ENCODE measurements at places on chromosomes 7 and 10.

DNA sequence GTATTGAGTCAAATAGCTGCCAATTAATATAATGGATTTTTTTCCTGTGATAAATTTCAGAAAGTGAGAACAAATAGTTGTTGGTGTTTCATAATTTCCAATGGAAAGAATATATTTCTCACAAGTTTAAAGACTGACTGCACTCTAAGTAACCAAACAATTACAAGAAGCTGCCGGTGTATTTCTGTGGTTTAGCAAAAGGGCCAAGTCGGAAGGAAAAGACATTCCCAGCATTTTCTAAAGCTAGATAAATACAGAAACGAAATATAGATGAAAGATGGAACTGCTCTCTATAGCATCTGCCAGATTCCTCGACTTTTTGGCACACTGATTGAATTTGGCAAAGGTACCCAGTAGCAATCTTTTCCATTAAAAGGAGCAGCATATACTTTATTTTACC is 92.7 kb upstream of the MKX start:
- DNase-seq, result no peak

- peak; percentile 78 for DNase-seq
These were observed 53.6 kb upstream of the DYNC1I1 start for GRCh38 chr7:95718577-95719410.

- DNase-seq, result peak; percentile 32
These were observed at the start of gene C1QL3 for GRCh38 chr10:16521311-16522016. C1QL3 (minus strand) TSS chr10:16521879; CDS start chr10:16521065, 814 bp downstream.

- no peak for DNase-seq
These were observed 355.9 kb downstream of the KCNMA1 start for GRCh38 chr10:77281719-77282118.

GRCh38 chr7:111363099-111363498 is 199.2 kb downstream of the IMMP2L start:
- no peak for DNase-seq

DNA sequence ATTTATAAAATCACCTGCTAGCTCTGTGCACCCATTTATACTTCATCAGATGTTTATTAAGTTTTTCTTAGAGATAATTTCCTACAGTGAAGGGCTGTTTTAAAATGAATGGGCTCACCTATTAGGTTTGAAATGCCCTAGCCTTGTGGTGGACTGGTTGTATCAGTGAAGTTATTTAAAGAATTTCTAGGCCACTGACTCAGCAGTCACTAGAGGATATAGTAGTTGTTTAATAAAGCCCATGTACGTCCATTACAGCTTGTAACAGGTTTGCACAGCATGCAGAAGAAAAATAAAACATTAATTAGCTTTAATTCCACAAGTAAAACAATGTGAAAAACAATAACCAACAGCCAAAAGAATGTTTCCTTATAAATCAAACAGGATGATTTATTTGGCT is 128.0 kb downstream of the RSU1 start:
- DNase-seq, result no peak

GRCh38 chr10:112535531-112535951 is 88.5 kb downstream of the VTI1A start:
- peak; percentile 63 for DNase-seq

DNA sequence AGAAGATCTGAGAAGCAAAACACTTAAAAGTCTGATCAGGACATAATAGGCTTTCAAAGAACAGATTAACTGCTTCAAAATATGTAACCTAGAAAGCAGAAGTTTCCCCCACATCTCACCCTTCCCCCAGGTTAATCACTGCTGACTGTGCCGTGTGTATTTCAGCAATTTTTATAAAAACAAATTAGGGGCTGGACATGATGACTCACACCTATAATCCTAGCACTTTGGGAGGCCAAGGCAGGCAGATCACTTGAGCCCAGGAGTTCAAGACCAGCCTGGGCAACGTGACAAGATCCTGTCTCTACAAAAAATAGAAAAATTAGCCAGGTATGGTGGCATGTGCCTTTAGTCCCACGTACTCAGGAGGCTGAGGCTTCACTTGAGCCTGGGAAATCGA is 67.6 kb upstream of the GATA3 start:
- DNase-seq, result no peak

DNA sequence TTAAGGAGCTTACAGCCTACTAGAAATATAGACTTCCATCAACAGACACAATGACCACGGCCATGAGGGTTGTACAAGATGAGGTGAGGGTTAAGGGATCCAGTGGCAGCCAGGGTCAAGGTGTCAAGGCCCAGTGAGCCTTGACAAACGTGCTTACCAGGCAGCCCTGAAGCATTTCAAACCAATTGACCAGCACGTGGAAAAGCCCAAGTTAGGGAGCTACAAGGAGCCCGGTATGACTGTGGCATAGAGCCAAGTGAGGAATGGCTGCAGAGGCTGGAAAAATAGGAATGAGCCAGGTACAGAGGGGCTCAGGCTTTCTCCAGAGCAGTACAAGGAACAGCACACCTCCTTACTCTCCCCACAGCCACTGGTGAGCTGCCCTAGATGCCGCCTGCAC is 12.7 kb downstream of the AFAP1L2 start:
- DNase-seq, result no peak

DNA sequence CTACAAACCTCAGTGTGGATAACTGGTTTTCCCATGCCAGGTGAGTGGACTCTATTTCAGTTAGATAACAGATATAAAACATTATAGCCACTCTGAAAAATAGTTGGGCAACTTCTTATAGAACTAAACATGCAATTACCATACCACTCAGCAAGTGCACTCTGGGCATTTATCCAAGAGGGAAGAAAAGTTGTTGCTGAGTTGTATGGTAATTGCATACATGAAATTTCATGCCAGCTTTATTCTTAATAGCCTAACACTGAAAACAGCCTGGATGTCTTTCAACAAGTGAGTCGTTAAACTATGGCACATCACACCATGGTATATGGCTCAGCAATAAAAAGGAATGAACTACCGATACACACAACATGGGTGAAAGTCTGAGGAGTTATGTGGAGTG is 10.6 kb upstream of the UPP1 start:
- no peak for DNase-seq

DNA sequence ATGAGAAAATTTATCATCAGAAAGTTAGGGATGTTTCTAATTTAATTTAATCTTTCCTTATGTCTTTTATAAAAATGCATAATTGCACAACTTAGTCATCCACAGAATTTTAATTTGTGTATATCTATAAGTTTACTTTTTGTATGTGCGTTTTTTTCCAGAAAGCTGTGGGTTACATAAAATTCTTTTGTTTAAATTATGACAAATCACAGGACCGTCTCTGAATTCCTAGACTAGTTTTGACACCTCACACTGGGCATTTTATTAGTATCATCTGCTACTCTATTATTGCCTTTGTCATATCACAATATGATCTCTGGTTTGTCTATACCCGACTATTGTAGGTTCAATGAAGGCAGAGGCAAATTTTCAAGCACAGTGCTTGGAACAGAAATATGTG is 482.4 kb upstream of the SEMA3D start:
- DNase-seq, result no peak

DNA sequence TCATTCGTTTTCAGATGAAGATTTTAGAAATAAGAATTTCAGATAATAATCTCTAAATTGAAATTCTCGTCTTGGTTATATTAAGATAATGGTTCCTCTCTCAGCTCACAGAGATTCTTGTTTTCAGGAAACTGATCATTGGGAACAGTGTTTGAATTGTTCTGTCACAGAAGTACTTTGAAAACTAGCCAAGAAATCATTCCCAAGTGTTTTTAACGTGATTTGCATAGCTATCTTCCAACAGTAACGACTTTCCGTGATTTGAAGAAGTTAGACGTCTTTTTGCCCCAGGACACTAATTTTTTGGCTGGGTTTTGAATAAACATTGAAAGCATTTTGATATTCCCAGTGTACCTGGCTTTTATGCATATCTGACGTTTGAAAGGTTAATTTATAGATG is 116.0 kb downstream of the CDCA7L start:
- DNase-seq, result no peak

DNA sequence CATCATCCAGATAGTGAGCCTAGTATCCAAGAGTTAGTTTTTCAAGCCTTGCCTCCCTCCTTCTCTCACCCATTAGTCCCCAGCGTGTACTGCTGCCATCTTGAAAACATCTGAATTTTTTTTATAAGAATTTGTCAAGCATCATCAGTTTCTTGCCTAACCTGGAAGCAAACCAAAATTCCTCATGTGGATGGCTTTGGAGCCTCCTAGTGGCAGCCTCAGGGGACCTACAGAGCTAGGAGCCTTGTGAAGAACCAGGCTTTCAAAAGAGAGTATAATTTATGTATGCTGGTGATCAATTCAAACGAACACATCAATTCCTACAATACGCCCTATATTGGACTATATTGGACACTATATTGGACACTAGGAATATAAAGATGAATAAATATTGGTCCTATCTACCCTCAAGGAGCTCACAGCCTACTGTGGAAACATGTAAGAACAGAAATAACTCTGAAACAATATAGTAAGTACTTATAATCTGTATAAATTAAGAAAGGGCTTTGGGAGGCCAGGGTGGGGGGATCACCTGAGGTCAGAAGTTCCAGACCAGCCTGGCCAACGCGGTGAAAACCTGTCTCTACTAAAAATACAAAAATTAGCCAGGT is 63.4 kb downstream of the HPSE2 start:
- peak; percentile 75 for DNase-seq

- DNase-seq, result no peak
These were observed 155.5 kb downstream of the UBE2H start for GRCh38 chr7:129797214-129797789.

- no peak for DNase-seq
These were observed 112.2 kb downstream of the MYO3A start for GRCh38 chr10:26046073-26046700.

GRCh38 chr10:70350501-70350900 is 31.9 kb downstream of the LRRC20 start:
- DNase-seq, result no peak

DNA sequence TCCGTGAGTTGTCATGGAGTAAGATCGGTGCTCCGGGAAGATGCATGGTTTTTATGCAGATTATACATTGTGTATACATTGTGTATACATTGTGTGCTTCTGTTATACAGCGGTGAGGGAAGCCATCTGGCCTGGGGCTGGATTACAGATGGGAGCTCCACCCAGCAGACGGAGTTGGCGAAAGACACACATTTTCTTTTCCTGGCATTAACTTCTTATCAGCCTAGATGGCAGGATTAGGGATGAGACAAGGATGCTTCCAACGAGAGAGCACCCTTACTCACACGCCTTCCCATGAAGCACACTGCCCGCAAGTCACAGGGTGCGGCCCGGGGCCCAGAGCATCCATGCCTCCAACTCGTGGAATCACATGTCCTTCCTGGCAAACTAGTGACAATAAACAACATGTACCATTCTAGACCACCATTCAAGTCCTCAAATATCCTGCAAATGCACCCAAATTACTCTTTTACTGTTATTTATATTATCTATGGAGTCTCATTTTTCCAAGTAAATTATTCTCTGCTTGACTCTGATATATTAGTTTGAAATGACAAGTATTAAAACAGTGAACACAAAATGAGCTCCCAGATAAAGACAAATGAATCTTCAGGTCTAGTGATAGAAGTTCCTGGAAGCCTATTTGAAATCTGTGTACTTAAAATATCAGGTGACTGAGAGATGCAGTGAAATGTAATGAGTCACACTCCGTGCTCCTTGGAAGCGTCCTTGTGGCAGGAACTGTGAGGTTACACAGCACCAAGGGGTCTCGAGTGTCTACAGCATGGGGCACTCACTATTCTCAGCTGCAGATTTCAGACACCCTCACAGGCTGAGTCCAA is 29.8 kb upstream of the PPP2R2D start:
- DNase-seq, result peak; percentile 11

GRCh38 chr10:5723692-5724091 is 39.1 kb downstream of the TASOR2 start:
- DNase-seq, result no peak

DNA sequence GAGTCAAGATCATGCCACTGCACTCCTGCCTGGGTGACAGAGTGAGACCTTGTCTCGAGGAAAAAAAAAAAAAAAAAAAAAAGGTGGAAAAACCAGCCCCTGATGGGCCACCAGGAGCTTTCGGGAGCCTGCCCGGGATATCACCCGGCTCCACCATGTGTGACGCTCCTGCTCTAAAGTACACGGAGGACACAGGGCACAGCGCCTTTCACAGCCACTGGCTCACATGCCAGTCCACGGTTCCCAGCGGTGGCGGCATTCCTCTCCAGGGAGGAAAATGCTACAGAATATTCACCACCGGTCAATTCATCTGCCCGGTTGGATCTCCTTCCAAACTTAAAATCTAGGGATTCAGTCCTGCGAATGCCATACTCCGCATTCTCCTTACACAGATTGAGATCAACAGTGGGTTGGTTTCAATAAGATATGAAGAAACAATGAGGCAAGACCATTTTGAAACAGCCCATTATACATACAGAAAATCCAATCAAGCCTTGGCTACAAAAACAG is 81.2 kb downstream of the CTBP2 start:
- no peak for DNase-seq

DNA sequence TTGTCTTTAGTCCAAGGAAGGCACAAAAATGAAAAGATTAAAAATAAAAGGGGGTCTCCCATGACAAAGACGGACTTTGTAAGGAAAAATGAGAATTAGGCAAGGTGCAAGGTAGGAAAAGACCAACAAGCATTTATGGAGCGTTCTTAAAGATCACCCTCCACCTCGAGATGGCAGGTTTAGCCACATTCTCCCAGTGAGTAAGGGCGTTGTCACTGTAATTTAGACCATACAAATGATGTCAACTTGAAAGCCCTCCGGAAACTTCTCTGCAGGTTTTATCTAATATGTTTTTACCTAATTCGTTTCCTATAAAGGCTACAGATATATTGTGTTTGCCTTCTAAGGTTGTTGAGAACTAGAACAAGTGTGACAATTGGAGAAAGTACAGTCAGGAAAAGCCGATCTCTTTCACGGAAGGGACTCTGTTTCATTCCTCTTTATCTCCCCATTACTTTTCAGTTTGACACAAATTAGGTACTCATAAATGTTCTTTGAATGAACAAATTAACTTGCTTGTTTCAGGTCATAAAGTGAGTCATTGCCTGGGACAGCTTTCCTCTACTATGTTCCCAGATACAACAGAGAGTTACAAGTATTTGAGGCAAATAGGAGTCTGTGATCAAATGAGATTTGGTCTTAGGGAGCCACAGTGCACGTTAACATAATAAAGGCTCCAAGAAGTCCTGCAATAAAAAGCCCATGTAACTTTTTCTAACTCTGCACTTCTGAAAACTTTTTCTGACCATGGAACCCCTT is 102.6 kb upstream of the HABP2 start:
- no peak for DNase-seq

DNA sequence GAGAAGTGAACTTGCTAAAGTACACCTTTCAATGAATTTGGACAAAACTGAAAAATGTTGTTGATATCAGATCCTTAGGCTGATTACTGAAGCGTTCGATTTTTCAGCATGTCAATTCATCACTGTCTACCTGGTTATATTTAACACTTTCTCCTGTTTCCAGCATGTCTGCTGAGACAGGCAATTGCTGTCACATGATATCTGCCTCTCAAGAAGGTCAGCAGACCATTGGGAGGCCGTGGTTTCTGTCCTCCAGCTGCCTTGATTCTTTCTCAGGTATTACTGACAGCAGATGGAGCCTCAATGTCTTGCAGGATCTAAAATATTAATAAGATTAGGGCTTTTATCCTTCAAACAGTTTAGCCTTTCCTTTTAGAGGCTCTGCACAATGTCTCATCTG is 127.5 kb downstream of the SNX10 start:
- no peak for DNase-seq

GRCh38 chr10:15163253-15163828 is 5.2 kb downstream of the NMT2 start:
- DNase-seq, result no peak
